DMS79 treated with DMSO at 0.1 percent for 48 hours (cell line): ENCODE measurements at places on chromosomes 4 and X.

- no peak for DNase-seq
These were observed 338.8 kb upstream of the PPARGC1A start for GRCh38 chr4:24228692-24229091.

- no peak for DNase-seq
These were observed 37.5 kb downstream of the SPINK2 start for GRCh38 chr4:56783986-56784385.

GRCh38 chr4:120731561-120731960 lies 191.0 kb downstream of the PRDM5 start:
- no peak for DNase-seq

GRCh38 chrX:96838537-96838936 lies 45.2 kb upstream of the RPA4 start:
- no peak for DNase-seq

GRCh38 chrX:13266641-13267345 lies 53.1 kb downstream of the ATXN3L start:
- no peak for DNase-seq

DNA sequence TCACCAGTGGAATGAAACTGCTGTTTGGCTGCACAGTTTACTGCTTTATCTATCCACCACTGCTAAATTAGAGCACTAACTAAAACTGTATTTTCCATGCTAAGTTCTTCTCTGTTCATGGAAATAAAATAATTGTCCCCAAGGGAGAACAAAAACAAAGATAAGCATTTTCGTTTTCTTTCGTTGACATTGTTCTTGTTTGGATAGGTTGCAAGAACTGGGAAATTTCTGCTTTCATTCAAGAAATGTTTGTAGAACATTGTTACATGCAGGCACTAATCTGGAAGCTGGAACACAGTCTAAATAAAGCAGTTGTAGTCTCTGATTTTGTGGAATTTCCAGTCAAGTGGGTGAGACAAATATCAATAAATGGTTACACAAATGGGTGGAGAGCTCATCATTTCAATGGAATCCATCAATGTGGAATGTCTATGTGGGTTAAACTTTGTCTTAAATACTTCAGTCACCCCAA lies 5.8 kb upstream of the CXCL8 start:
- DNase-seq, result no peak

- DNase-seq, result no peak
These were observed 477.6 kb upstream of the INTU start for GRCh38 chr4:127155116-127155515.

GRCh38 chr4:124414276-124415040 lies 298.1 kb downstream of the ANKRD50 start:
- no peak for DNase-seq
